Left renal pelvis (tissue), 4 donors: ENCODE measurements at places on chromosomes 1 and 21.

- DNase-seq: no peak
Observed at GRCh38 chr1:248821641-248822040, 4.1 kb downstream of the SH3BP5L start.

GRCh38 chr1:23634840-23635651, 56.6 kb upstream of the RPL11 start:
- DNase-seq: peak; percentile 72

DNA sequence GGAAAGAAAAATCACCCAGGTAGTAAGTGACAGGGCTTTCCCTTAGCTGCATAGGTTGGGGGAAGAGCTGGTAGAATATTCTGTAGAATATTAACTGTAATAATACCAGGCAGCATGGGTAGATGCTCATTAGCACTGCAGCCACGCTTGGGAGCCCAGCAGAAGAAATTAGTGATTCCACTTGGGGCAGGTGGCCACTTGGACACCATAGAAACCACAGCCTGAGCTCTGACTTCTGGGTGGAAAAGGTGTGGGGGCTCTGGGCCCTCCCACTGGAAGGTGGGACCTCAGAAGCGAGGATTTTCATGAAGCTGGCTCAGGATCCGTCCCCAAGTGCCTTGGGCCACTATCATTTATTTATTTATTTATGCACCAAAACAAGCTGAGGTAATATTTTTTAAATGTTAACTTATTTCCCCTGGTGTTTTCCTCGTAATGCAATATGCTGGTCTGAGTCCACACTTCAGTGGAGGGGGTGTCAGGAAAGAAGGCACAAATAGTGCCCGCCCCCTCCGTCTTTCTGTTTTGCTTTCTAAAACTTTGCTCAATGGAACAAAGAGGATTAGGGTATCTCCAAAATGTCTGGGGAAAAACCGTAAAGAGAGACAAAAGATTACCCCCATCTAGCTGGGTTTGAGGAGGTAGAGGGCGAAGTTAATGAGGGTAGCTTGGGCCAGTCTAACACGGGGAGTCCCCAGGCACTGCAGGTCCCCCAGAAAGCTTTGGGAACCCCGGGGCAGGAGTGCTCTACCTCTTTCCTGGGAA, 75.2 kb upstream of the GADD45A start:
- DNase-seq: peak; percentile 41

DNA sequence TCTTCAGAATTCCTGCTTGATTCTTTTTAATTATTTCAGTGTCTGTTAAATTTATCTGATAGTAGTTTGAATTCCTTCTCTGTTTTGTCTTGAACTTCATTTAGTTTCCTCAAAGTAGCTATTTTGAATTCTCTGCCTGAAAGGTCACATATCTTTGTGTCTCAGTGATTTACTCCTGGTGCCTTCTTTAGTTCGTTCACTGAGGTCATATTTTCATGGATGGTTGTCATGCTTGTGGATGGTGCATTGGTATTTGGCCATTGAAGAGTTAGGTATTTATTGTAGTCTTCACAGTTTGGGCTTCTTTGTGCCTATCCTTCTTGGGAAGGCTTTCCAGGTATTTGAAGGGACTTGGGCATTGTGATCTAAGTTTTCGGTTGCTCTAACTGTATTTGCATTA, 267.9 kb downstream of the HHAT start:
- no peak for DNase-seq

- DNase-seq: peak; percentile 63
Observed at GRCh38 chr1:37038227-37039093, 4.1 kb upstream of the GRIK3 start.

DNA sequence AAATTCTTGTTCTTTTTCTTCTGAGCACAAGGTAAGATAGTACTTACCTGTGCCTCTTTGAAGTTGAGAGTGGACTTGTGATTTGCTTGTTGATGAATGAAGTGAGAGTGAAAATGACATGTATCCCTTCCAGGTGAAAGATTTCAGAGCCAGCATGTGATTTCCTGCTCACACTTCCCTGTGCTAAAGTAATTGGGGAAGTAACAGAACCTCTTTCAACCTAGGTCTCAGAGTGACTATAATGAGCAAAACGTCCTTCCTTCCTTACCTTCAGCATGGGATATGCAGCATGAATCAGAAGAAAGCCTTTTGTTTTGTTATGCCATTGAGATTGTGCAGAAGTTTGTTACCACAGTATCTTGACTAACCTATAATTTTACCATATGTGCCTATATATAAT, 24.6 kb downstream of the RAVER2 start:
- no peak for DNase-seq

- DNase-seq: no peak
Observed at GRCh38 chr1:180909005-180909414, 3.7 kb upstream of the KIAA1614 start.

DNA sequence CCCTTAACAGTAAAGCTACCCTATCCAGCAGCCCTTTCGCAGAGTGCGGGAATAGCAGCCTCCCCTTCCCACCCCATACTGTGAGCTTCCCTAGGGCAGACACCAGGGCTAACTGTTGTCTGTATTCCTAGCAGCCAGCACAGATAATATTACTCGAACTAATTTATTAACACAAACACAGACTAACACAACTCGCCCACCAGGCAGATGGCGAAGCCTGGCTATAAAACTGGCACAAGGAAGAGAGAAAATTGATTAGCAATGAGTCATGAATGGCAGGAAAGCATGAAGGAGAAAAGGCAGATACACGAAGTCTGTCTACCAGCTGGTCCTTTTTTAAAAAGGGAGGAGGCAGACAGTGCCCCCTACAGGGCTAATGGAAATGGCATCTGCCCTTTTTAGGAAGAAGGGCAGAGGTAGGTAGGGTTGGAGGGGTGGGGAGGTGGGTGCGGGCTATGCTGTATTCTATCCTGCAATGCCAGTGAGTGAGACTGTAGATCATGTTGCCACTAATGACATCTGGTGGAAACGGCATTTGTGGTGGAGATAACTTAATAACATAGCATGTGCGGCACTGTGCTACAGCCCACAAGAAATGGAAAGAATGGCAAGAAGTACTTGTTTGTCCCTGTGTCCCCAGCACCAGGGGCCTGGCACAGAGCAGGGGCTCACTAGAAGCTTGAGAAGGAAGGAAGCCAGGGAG, 30.6 kb upstream of the CTPS1 start:
- no peak for DNase-seq

GRCh38 chr21:46058431-46059145, 39.3 kb upstream of the COL6A2 start:
- no peak for DNase-seq
